SK-MEL-5 (cell line): ENCODE measurements at places on chromosomes 7 and 10. TPM values are rescaled to one million over a fixed set of nuclear protein-coding genes. Genes with fewer than 3 reads are reported as not detected.

The TAS2R41 gene
- not detected in 2 replicates for total RNA-seq

The BHLHA15 gene
- total RNA-seq = not detected in 2 replicates

The CHN2 gene
- total RNA-seq = 39.5 and 40.5 TPM in 2 replicates

The CPA1 gene
- total RNA-seq = not detected in 2 replicates

The PRKG1 gene
- 4.6 and 5.5 TPM in 2 replicates for total RNA-seq

The AGAP5 gene
- total RNA-seq = 2.0 and 2.3 TPM in 2 replicates

The PMS2 gene
- 42.8 and 43.3 TPM in 2 replicates for total RNA-seq

The COL28A1 gene
- 0.26 and 0.32 TPM in 2 replicates for total RNA-seq

The EIF4EBP2 gene
- total RNA-seq = 14.3 and 14.5 TPM in 2 replicates

The NUDT13 gene
- total RNA-seq = 2.3 and 2.4 TPM in 2 replicates

The ANXA8 gene
- 0.08 TPM in 1 of 2 replicates, not detected in the other for total RNA-seq

The CTNNA3 gene
- not detected in 2 replicates for total RNA-seq

The TDRD1 gene
- not detected in 2 replicates for total RNA-seq

The UPK3BL2 gene
- 1.8 and 2.3 TPM in 2 replicates for total RNA-seq

The GHRHR gene
- not detected in 2 replicates for total RNA-seq

The PON1 gene
- total RNA-seq = 0.16 TPM in 1 of 2 replicates, not detected in the other

The MET gene
- 330 and 331 TPM in 2 replicates for total RNA-seq

The CYP3A7 gene
- not detected in 2 replicates for total RNA-seq

The NRG3 gene
- total RNA-seq = 4.1 and 4.6 TPM in 2 replicates

The TSPAN33 gene
- total RNA-seq = 39.3 and 43.6 TPM in 2 replicates

The ZNF800 gene
- 21.4 and 22.1 TPM in 2 replicates for total RNA-seq

The TNS3 gene
- total RNA-seq = 61.7 and 63.4 TPM in 2 replicates

The LRRC72 gene
- total RNA-seq = not detected in 2 replicates

The HOXA5 gene
- 6.5 and 10.3 TPM in 2 replicates for total RNA-seq

The BEND7 gene
- total RNA-seq = 4.1 and 5.2 TPM in 2 replicates

The IGFBP3 gene
- total RNA-seq = 45.4 and 46.4 TPM in 2 replicates

The MEST gene
- not detected in 2 replicates for total RNA-seq

The SNCG gene
- total RNA-seq = 0.83 TPM in 1 of 2 replicates, not detected in the other

The CCL24 gene
- not detected in 2 replicates for total RNA-seq

The TFPI2 gene
- total RNA-seq = 13.5 and 14.1 TPM in 2 replicates

The TRIM74 gene
- total RNA-seq = not detected in 2 replicates

The PFKFB3 gene
- total RNA-seq = 17.9 and 22.8 TPM in 2 replicates

The OR2F1 gene
- not detected in 2 replicates for total RNA-seq

The AKR1C4 gene
- not detected in 2 replicates for total RNA-seq

The UTF1 gene
- total RNA-seq = not detected in 2 replicates

The SLC39A12 gene
- total RNA-seq = 0.05 TPM in 1 of 2 replicates, not detected in the other

The ANXA8L1 gene
- not detected in 2 replicates for total RNA-seq

The STYXL1 gene
- total RNA-seq = 49.0 and 56.4 TPM in 2 replicates

The LRRC27 gene
- 2.0 and 5.1 TPM in 2 replicates for total RNA-seq

The ACSL5 gene
- 0.11 and 0.26 TPM in 2 replicates for total RNA-seq

The GLI3 gene
- total RNA-seq = 1.4 and 2.7 TPM in 2 replicates
